Fibroblast of lung (primary cell): ENCODE measurements at places on chromosomes 5 and 9. TPM values are rescaled to one million over a fixed set of nuclear protein-coding genes. Genes with fewer than 3 reads are reported as not detected.

- peak; percentile 84 for DNase-seq
These were observed 417.9 kb downstream of the NR2F1-AS1 start for GRCh38 chr5:93163010-93163663.

Gene PTGES
- 8.8 and 13.3 TPM in 2 replicates for polyA plus RNA-seq

GRCh38 chr9:121640076-121640475 lies 11.4 kb upstream of the DAB2IP start:
- DNase-seq = peak; percentile 6

GRCh38 chr5:87313216-87313615 lies 45.5 kb downstream of the RASA1 start:
- no peak for DNase-seq

Gene PCDHGA10
- 3.8 and 4.2 TPM in 2 replicates for polyA plus RNA-seq

DNA sequence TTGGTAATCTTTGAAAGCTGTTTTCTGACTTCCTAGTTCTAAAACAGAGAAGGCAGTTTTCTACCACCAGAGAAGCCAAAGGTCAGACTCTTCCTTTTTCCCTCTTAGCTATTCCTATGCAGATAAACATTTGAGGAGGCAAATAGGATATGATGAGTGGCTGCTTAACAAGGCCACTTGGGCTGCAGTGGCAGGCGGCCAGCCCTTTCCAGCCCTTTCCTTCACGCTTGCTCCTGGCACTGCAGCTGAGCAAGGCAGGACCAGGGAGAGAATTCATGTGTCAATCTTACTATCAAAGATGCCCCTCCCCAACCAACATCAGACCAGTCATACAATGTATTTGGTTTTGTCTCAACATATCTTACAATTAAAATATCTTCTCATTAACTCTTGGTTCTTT lies 36.8 kb upstream of the RNF38 start:
- peak; percentile 16 for DNase-seq

DNA sequence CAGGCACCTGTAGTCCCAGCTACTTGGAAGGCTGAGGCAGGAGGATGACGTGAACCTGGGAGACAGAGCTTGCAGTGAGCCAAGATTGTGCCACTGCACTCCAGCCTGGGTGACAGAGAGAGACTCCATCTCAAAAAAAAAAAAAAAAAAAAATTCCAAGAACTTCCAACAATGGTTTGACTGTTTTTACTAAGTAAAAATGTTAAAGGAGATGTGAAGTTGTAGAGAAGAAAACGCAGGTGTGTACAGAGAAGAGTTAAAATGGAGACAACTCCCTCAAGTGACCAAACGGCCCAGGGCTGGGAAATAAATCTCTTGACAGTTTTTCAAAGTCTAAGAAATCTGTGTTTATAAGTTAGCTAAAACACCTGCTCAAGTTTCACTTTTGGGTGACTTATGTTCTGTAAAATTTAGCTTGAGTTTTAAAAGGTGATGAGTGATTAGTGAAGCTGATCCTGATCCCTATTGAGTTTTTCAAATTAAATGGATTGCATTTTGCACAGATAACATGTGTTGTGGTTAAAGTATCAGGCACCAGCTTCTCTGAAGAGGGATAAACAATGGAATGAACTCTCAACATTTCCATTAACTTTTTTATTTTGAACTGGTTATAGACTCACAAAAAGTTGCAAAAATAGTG lies 255.2 kb upstream of the CD180 start:
- DNase-seq = no peak

DNA sequence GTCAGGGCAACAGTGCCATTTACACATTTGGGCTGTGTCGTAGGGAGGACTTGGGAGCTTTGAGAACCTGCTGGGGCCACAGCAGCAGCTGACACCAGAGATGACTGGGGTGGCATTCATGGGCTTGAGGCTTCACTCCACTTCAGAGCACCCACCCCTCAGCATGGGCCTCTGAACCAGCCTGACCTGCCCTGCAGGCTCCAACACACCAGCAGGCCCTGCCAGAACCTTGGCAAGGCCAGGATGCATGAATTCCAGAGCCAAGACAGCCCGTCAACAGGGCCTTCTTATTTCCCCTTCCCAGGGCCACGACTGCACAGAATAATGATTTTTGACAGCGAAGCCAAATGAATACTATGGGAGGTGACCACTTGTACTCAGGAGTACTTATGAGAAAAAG lies 77.0 kb downstream of the SMIM23 start:
- DNase-seq = no peak

DNA sequence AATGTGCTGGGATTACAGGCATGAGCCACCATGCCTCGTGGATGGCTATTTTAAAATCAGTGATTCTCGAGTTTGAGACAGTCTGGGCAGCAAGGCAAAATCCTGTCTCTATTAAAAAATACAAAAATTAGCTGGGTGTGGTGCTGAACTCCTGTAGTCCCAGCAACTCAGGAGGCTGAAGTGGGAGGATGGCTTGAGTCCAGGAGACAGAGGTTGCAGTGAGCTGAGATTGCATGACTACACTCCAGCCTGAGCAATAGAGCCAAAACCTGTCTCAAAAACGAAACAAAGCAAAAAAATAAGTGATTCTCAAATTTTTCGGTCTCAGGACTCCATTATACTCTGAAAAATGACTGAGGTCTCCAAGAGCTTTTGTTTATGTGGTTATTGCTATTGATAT lies 47.9 kb upstream of the HSPA9 start:
- no peak for DNase-seq

- no peak for DNase-seq
These were observed 165.0 kb upstream of the FBXL17 start for GRCh38 chr5:108546939-108547338.

GRCh38 chr5:32317041-32317440 lies 4.3 kb upstream of the MTMR12 start:
- no peak for DNase-seq

Gene MYORG
- polyA plus RNA-seq = 0.34 and 0.38 TPM in 2 replicates

Gene SOHLH1
- not detected in 2 replicates for polyA plus RNA-seq

DNA sequence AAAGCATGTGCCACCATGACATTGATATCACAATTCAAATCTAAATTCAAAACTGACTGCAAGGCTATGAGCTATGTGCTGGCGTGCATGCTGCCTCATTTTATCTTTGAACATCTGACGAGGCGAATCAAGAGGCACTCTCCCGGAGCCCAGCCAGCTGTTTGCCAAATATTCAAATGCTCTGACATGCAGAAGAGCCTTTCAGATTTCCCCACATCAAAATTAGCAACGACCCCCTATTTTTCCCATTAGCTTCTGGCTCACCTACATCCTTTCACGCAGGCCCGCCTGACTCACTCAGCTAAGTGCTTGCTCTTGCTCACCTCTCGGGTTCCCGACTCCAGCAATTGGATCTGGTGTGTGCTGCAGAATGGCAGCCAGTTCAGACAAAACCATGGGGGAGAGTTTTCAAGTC lies 159.0 kb downstream of the NR2F1-AS1 start:
- DNase-seq = peak; percentile 54

Gene GRXCR2
- not detected in 2 replicates for polyA plus RNA-seq

Gene DNAH5
- polyA plus RNA-seq = 2.1 and 2.5 TPM in 2 replicates

- DNase-seq = no peak
These were observed 20.5 kb downstream of the SMIM15 start for GRCh38 chr5:61141801-61142200.

DNA sequence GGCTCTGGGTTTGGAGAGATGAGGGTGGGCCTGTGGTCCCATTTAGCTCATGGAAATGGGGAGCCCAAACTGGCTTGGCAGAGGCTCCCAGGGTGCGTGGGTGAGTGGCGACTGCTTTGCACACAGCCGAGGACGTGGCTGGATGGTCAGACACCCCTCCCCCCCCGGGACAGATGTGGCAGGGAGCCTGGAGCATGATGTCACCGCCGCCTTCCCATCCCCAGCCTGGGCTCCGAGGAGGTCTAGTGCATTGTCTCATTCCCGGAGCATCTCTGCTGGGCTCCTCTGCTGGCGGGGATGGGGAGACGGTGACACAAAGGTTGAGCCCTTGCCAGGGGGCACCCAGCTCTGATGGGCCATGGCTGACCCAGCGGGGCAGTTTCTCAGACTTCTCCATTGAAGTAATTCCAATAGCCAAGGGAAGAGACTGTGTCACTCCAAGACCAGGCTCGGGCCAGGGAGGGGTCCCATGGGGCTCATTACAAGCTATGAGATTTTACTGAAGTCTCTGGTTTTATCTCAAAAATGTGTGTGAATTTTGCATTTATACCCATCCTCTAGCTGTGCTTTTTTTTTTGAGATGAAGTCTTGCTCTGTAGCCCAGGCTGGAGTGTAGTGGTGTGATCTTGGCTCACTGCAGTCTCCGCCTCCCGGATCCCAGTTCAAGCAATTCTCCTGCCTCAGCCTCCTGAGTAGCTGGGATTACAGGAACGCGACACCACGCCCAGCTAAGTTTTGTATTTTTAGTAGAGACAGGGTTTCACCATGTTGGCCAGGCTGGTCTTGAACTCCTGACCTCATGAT lies 36.1 kb downstream of the HMCN2 start:
- DNase-seq = peak; percentile 73

DNA sequence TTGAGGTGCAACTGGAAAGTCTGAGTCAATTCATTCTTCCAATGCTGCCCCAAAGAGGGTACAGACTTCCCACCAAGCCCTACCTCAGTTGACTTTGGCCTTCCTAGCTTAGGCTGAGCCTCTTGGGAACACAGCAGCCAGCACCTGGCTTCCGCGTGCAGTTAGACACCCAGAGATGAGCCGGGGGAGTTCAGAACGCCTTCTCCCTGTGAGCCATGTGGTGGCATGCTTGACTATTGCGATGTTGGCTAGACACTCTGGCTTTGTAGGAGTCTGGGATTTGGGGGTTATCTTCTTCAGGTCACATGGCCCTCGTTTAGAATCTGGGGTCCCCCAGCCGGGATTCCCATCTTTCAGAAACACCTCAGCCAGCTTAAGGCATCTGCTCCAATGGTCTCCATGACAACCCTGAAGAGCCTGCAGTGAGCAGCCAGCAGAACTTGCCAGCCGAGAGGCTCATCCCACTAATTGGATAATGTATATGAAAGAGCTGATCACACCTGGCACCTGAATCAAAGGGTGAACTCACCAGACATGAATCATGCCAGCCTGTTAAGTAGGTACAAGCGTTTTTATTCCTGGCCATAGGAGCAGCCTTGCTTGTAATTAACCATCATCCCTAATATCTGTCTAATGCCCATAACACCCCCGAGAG lies 167.5 kb downstream of the SYK start:
- DNase-seq = no peak

Gene ROPN1L
- 0.26 and 0.50 TPM in 2 replicates for polyA plus RNA-seq

Gene DPYSL3
- 52.4 and 158 TPM in 2 replicates for polyA plus RNA-seq

- peak; percentile 41 for DNase-seq
These were observed 138.8 kb upstream of the LIFR start for GRCh38 chr5:38695021-38695958.

DNA sequence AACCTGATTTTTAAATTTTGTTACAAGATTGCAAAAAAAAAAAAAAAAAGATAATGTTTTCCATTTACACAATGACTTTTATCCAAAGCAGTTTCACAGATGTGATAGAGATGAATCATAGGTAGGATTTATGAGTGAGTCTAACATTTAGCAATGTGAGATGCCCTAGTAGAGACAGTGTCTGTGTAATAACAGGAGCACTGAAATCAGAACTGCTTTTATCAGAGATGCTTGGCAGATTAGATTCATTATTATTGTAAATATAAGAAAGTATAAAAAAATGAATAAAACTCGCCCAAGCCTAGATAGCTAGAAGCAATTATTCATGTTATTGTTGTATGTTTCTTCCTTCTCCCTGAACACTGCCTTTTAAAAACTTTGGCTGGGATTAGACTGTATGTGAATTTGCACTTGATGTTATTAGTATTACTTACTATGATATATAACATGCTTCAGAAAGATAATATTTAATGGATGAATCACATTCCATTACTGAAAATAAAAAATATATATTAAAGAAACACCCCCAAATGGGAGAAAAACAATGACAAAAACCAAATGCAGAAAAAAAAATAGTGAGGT lies 567.3 kb upstream of the KLF4 start:
- peak; percentile 89 for DNase-seq

Gene ANKRA2
- 10.4 and 15.0 TPM in 2 replicates for polyA plus RNA-seq

DNA sequence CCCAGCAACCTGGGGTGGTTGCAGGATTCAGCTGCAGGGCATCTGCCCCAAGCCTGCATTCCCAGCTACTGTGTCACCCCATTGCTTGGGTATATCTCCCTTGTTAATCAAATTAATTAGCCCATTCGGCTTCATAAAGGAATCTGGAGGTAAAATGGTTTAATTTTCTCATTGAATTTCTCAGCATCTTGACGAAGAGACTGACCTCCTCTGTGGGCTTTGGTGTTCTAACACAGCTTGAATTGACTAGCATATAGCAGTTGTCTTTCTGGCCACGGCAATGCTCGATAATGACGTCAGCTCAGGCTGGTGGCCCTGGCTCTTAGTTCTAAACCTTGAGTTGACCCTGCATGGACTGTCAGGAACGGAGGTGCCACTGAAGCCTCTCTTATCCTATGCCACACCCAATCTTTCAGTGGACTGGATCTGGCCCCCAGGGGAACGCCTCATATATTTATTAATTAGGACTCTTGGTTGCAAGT lies 72.4 kb downstream of the MSX2 start:
- no peak for DNase-seq

GRCh38 chr5:137659209-137659608 lies 76.7 kb downstream of the KLHL3 start:
- DNase-seq = no peak

- DNase-seq = peak; percentile 25
These were observed 124.2 kb downstream of the PTTG1 start for GRCh38 chr5:160545832-160546231.
